ENCODE measurements at places on chromosomes 7 and 10.

DNA sequence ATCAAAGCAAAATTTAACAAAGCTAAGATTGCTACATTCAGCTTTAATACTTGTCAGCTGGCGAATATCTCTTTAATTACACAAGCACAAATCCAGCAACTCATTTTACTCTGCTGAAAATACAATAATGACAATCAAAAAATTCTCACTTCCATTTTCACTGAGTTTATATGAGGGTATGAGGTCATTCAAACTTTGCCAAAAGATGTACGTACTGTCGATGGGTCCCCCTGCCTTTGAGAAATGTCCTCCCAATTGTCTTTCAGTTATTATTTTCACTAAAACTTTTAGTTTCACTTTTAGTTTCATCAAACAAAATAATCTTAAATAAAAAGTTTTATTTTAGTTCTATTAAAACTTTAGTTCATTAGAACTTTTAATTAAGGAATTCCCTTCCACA is 159.5 kb upstream of the WDR11 start:
- DNase-seq = no peak

DNA sequence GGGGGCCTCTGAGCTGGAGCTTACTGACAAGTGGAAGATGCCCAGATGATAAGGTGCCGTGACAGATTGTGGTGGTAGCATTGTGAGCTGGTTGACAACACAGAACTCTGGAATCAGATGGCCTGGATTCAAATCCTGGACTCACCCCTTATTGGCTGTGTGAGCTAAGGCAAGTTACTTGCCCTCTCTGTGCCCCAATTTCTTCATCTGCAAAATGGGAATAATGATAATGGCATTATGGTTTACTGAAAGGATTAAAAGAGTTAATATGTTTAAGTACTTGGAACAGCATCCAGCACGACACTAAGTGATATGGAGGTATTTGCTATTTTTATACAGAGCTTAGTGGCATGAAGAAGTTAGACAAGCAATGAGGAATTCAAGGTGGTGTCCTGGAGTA is 465.9 kb upstream of the GALNT17 start:
- DNase-seq = no peak

GRCh38 chr7:65221683-65222082 is 152.0 kb upstream of the ZNF92 start:
- DNase-seq = no peak

GRCh38 chr10:122326385-122326784 is 48.1 kb upstream of the PLEKHA1 start:
- DNase-seq = no peak

DNA sequence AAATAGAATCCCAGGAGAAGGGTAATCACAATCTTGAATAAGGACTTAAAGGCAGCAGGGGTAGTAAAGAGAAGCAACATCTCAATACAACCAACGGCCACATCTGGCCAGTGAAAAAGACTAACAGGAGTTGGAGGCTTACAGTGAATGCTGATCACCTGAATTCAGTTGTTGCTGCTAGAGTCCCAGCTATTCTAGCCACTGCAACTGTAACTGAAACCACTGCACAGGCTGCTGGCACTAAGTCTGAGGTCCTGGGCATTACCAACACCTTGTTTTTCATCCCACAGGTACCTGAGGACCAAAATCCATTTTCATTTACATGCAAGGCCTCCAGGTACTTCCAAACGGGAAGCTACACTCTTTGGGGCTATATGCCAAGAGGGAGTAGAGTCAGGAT is 44.4 kb downstream of the TPK1 start:
- no peak for DNase-seq

DNA sequence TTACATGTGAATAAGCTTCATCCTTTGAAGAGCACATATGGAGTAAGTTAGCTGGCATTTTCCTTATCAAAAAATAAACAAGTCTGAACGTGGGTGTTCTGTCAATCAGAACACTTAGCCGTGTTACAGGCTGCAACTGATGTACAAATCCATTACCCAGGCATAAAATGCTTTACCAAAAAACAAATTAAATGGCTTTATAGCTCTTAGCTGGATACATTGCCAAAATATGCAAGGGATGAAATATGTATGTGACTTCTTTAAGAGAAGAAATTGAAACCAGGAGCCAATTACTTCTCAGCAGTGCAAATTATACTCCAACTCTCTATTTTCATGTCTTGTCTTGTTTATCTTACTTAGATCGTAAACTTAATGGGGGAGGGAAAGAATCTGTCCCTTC is 214.8 kb downstream of the DGKB start:
- DNase-seq = no peak

GRCh38 chr7:158834878-158835784 is 5.8 kb upstream of the ESYT2 start:
- no peak for DNase-seq

GRCh38 chr10:28796606-28797512 is 119.5 kb downstream of the BAMBI start:
- no peak for DNase-seq
